ENCODE measurements at places on chromosomes 13 and 19. TPM values are rescaled to one million over a fixed set of nuclear protein-coding genes. Genes with fewer than 3 reads are reported as not detected.

GRCh38 chr13:98837896-98838295 lies 85.4 kb upstream of the SLC15A1 start:
- H3K27me3 ChIP-seq, result no peaks in the 10 kb centered on the region
- H3K27ac ChIP-seq, result no peak overlapping the region
- H3K4me1 ChIP-seq, result no peaks in the 10 kb centered on the region
- no peaks in the 10 kb centered on the region for H3K36me3 ChIP-seq
- DNase-seq, result no peak

DNA sequence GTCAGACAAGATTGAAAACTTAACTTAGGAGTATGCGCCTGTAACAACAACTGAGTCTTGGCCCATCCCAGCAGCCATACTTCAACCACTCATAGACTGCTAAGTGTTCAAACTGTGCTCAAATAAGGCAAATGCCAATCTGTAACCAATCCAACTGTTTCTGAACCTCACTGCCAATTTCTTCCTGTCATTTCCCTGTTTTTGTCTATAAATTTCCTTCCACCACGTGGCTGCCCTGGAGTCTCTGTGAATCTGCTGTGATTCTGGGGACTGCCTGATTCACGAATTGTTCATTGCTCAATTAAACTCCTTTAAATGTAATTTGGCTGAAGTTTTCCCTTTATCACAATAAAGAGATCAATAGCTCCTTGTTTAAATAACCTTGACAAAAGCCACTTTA lies 50.8 kb upstream of the FREM2 start:
- no peak overlapping the region for H3K4me3 ChIP-seq
- H3K36me3 ChIP-seq, result no peaks in the 10 kb centered on the region
- H3K27ac ChIP-seq, result no peak overlapping the region
- no peaks in the 10 kb centered on the region for H3K4me1 ChIP-seq

GRCh38 chr13:43688227-43688907 lies 98.4 kb downstream of the ENOX1 start:
- no peak overlapping the region for H3K4me3 ChIP-seq
- no peaks in the 10 kb centered on the region for H3K27me3 ChIP-seq
- H3K4me1 ChIP-seq, result no peaks in the 10 kb centered on the region
- no peak overlapping the region for H3K27ac ChIP-seq
- H3K36me3 ChIP-seq, result no peaks in the 10 kb centered on the region

GRCh38 chr13:99626461-99627082 lies 125.3 kb downstream of the TM9SF2 start:
- no peak for DNase-seq
- H3K4me3 ChIP-seq, result no peak overlapping the region
- no peaks in the 10 kb centered on the region for H3K27me3 ChIP-seq
- peaks cover 10% of the 10 kb centered on the region for H3K4me1 ChIP-seq
- peak overlapping the region; percentile 42 for H3K27ac ChIP-seq
- H3K36me3 ChIP-seq, result no peaks in the 10 kb centered on the region

DNA sequence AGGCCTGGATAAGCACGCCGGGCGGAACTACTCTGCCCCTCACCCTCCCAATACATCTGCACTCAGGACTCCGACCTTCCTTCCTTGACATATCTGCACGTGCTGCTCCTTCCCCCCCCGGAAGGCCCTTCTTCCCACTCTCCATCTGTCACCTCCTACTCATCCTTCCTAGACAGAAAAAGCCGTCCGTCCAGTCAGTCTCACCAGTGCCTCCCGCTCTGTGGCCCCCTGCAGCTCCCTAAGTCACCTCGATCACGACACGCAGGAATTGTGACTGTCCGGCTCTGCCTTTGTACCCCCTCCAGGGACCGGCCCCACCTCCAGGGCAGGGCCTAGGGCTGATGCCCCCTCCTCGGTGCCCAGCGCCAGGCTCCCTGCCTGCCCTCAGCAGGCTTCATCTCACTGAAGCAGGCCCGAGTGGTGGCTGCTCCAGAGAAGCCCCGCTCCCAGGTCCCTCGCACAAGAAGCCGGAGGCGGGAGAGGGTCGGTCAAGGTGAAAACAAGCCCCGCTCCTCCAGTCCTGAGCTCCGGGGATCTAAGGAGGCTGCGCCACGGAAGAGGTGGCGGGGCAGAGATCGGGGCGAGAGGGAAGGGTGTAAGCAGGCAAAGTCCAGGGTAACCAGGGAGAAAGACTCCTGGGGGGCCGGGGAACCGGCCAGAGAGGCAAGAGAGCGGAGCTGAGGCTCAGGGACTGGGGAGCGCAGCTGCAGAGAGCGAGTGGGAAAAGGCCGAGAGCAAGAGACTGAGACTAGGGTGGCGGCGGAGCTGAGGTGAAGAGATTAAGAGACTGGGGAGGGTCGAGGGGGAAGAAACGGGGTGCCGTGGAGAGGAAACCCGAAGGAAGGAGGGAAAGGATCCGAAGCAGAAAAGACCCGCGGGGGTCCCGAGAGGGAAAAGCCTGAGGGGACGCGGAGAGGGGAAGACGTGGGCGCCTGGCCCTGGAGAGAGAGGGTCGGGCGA lies 1.1 kb downstream of the PPP6R1 start:
- peak overlapping the region; percentile 88 for H3K4me3 ChIP-seq
- no peaks in the 10 kb centered on the region for H3K4me1 ChIP-seq
- H3K36me3 ChIP-seq, result no peaks in the 10 kb centered on the region

- no peak for DNase-seq
- no peak overlapping the region for H3K27ac ChIP-seq
- H3K4me3 ChIP-seq, result no peak overlapping the region
- H3K36me3 ChIP-seq, result no peaks in the 10 kb centered on the region
These were observed 1.3 kb upstream of the SHANK1 start for GRCh38 chr19:50720921-50721381.

- H3K27me3 ChIP-seq, result no peaks in the 10 kb centered on the region
- H3K27ac ChIP-seq, result no peak overlapping the region
- no peaks in the 10 kb centered on the region for H3K36me3 ChIP-seq
- no peak for DNase-seq
These were observed 23.6 kb upstream of the CCDC124 start for GRCh38 chr19:17909003-17909732.

DNA sequence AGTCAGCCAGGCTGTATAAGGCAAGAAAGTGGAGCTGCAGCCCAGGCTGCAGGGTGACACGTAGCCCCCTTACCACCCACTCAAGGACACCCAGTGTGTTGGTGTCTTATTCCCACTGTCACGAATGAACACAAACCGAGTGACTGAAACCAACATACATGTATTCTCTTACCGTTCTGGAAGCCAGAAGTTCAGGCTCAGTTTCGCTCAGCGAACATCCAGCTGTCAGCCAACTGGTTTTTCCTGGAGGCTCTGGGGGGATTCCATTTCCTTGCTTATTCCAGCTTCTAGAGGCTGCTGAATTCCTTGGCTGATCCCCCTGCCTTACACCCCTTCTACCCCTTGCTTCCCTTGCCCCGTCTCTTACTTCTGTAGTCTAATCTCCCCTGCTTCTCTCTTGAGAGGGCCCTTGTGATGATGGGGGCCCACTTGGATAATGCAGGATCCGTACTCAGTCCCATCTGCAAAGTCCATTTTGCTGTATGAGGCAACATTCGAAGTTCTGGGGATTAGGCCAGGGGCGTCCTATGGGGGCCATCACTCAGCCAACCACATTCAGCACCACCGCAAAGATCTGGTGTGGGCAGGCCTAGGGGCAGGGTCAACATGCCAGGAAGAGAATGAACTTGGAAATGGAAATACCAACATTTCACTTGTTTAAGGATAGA lies 47.3 kb upstream of the MTIF3 start:
- H3K27ac ChIP-seq, result no peak overlapping the region
- no peak for DNase-seq
- H3K27me3 ChIP-seq, result peaks cover 1% of the 10 kb centered on the region
- H3K4me1 ChIP-seq, result no peaks in the 10 kb centered on the region
- H3K36me3 ChIP-seq, result no peaks in the 10 kb centered on the region
- H3K4me3 ChIP-seq, result no peak overlapping the region

Gene SCEL
- 0.18 TPM for polyA plus RNA-seq

Gene FXYD7
- polyA plus RNA-seq, result not detected

Gene MYO1F
- 2.1 TPM for polyA plus RNA-seq

Gene ZNF844
- polyA plus RNA-seq, result 2.3 TPM

Gene ZNF793
- 7.3 TPM for polyA plus RNA-seq

Gene PSG2
- polyA plus RNA-seq, result not detected

Gene IFT88
- 3.4 TPM for polyA plus RNA-seq
